ENCODE measurements at places on chromosomes 4 and X. TPM values are rescaled to one million over a fixed set of nuclear protein-coding genes. Genes with fewer than 3 reads are reported as not detected.

- no peak for DNase-seq
Observed at GRCh38 chrX:52082578-52082977, 13.6 kb upstream of the MAGED4B start.

Gene ADH1A
- not detected for total RNA-seq

DNA sequence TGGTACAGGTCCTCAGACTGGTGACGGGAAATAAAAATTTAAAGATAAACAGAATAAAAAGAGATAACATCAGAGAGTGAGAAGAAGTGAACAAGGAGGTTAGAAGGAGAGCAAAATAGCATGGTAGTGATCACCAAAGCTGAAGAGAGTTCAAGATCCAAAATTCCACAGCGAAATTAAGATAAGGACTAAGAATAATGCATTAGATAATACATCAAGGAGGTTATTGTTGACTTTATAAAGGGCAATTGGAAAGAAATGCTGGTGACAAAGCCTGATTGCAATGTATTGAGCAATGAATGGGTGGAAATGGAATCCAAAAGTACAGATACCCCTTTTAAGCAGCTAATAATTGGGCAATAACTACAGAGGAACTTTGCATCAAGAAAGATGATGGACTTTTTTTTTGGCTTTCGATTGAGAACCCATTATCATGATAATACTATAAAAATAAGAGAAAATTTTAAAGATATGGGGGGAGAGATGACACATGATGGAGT is 101.6 kb upstream of the MAP9 start:
- no peak for DNase-seq

DNA sequence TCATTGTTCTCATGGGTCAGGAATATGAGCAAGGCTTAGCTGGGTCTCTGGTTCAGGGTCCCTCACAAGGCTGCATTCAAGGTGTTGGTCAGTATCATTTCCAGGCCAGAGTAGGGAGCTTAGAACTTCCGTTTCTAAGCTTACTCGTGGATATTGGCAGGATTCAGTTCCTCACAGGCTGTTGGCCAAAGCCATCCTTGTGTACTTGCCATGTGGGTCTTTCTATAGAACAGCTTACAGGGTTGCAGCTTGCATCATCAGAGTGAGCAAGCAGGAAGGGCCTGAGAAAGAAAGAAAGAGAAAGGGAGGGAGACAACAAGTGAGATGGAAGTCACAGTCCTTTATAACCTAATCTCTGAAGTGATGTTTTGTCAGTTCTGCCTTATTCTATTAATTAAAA is 5.1 kb upstream of the LIMCH1 start:
- peak; percentile 51 for DNase-seq

- DNase-seq, result no peak
Observed at GRCh38 chr4:69518538-69519198, 23.0 kb upstream of the UGT2B4 start.

DNA sequence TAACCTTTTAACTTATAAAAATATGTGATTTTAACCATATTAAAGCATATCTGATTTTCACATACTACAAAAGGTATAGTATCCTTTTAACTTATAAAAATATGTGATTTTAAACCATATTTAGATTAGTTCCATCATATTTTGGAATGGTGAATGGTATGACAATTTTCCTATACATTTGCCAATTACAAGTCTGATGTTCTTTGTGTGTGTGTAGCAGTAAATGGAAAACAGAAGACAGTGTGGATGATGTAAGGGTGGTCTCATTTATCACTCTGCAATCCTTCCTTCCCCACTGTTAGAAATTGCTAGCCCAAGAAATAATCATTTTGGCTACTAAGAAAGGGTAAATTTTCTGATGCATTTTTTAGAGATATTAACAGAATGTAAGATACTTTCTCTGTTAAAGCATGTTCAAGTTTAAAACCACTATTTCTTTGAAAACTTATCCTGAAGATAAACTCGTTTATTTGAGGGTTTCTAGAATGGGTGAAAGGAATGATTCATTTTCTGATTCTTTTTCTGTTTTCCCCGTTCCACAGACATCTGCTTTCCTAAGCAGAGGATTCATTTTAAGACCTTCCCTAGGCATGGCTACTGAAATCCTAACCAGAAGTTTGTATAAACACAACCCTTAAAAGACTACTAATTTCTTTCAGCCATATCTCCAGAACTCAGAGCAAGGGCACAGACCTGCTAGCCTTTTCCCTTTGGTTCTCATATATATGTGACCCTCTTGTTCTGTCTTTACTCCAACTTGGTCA is 21.0 kb downstream of the NUDT6 start:
- no peak for DNase-seq

DNA sequence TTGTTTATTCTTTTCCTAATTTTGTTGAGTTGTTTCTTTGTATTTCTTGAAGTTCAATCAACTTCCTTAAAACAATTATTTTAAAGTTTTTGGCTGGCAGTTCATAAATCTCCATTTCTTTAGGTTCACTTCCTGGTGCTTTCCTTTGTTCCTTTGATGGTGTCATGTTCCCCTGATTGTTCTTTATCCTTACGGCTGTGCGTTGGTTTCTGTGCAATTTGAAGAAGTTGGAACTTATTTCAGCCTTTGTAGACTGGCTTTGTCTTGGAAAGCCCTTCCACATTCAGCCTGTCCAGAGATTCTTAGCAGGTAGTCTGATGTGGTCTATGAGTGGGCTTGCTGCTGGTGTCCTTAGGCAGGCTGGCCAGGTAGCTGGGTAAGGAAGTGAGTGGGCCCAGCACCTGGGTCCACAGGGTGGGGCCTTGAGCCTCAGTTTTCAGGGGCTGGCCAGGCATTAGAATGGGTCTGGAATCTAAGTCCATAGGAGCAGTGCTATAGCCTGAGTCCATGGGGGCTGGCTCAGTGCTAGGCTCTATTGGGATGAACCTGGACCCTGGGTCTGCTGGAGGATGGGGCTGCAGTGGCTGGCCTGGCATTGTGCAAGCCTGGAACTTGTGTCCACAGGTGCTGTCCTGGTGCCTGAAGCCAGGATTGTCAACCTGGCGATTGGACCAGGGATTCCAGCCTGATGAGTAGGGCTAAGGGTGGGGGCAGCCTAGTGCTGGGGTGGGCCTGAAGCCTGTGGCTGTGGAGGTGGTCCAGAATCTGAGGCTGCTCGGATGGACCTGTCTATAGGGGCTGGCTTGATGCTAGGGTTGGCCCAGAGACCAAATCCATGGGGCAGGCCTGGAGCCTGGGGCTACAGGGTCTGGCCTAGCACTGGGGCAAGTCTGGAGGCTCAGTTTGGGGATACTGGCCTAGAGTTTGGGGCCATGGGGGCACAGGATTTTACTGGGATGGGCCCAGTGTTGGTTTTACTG is 152.4 kb downstream of the STAG2 start:
- no peak for DNase-seq

DNA sequence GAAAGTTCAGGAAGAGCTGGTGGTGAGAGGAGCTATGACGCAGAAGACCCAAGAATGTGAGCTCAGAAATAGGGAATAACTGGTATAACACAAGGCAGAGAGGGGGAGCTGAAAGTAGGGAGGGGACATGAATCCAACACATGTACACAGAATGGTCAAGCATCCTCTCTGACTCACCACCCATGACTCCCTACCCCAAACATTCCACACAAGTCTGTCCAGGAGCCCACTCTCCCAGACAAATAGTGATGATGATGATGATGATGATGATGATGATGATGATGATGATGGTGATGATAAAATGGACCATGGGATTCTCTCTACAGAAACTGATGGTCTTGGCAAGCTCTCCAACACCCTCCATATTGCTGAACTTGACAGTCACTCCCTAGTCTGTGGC is 46.4 kb downstream of the NAT8L start:
- DNase-seq, result no peak

- no peak for DNase-seq
Observed at GRCh38 chr4:105637408-105638176, 70.9 kb downstream of the INTS12 start.

Gene PNMA6A
- 1.0 TPM for total RNA-seq

All from MG63 (cell line).